CD4-positive, alpha-beta T cell (primary cell): ENCODE measurements at places on chromosomes 13 and 19.

GRCh38 chr13:38856065-38856464 lies 134.6 kb downstream of the STOML3 start:
- DNase-seq, result no peak

- no peak for DNase-seq
These were observed at the start of gene ADPRHL1 for GRCh38 chr13:113452942-113453901. ADPRHL1 (minus strand) TSS chr13:113453488; CDS start chr13:113453437, 51 bp downstream.

- no peak for DNase-seq
These were observed 13.3 kb downstream of the CAPN12 start for GRCh38 chr19:38730731-38731589.

- DNase-seq, result no peak
These were observed 35.7 kb downstream of the UFM1 start for GRCh38 chr13:38385153-38385891.

GRCh38 chr19:16566161-16566560 lies 6.1 kb downstream of the SLC35E1 start:
- DNase-seq, result peak; percentile 75

DNA sequence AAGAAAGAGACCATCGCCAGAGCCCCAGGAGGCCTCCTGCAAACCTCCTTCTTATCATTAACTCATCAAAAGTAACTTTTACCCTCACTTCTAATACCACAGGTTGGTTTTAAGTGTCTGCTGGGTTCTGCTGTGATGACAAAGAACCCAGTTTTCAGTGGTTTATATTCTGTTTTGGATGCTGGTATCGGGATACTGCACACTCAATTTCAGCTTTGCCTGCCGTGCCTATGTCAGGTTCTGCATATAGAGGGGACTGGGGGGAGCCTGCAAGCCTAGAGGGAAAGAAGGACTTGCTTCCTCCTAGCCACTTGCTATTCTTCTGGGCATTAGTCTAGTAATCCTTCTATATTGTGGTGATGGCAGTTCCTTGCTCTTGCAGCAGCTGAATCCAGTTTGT lies 242.4 kb downstream of the KCNRG start:
- no peak for DNase-seq

DNA sequence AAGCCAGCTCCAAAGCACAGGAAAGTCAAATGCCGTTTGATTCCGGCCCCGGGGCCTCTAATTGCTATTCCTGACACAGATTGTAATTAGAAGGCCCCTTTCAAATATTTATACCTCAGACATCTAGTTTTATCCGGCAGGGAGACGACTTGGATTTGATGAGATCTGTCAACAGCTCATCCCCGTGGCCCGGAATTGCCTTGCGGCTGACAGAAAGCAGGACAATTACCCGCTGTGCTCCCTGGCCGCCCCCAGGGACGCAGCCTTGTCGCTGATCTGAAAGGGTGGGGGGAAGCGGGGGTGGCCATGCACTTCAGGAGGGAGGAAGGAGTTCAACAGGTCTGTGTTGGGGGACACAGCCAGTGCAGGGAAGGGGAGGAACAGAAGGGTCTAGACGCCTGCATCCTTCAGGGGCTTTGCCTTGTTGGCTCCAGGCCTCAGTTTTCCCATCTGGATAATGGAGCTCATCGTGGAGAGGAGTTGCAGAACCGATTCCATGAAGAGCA lies 1.8 kb upstream of the SHD start:
- no peak for DNase-seq

DNA sequence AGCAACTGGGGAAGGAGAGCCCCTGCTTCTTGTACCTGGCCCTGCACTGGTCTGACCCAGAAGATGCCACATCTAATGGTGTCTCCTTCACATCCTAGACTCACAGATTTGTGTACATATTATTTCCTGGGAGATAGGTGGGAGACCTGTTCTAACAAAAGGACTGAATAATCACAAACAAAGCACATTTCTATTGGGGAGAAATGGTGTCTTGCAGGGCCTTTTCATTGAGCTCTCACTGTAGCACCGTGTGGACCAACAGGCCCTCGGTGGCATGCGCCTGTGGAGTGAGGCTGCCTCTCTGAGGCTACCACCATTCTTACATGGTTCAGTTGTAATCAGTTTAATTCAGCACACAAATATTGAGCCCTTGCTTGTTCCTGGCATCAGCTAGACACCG lies 989 bp upstream of the SACS start:
- DNase-seq, result no peak

GRCh38 chr13:35700671-35701070 lies 224.2 kb upstream of the MAB21L1 start:
- no peak for DNase-seq

DNA sequence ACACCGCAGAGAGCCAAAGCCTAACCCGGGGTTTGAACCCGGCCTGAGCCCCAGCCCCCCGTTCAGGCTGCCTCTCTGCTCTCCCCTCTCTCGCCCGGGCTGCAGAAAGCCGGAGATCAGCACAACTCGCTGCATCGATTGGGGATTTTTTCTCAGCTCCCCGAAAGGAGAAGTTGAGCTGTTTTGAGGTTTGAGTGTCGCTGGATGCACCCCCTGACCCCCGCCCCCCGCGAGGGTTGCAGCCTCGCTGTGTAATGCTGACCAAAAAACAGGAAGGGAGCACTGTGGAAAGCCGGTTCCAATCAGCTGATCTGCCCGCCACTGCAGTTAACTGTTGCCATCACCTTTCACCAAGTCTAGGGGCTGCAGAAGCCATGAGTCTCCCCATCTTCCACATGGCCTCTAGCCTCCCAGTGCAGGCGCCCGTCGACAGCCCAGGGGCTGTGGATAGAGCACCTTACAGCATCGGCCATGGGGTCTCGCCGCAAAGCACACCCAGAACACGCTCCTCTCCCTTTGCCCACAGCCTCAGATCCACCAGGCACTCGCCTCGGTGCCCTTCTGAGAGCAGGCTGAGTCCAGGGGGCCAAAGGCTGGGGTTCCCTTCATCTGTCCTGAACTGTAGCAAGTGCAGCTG lies 34.5 kb downstream of the MYO9B start:
- no peak for DNase-seq

DNA sequence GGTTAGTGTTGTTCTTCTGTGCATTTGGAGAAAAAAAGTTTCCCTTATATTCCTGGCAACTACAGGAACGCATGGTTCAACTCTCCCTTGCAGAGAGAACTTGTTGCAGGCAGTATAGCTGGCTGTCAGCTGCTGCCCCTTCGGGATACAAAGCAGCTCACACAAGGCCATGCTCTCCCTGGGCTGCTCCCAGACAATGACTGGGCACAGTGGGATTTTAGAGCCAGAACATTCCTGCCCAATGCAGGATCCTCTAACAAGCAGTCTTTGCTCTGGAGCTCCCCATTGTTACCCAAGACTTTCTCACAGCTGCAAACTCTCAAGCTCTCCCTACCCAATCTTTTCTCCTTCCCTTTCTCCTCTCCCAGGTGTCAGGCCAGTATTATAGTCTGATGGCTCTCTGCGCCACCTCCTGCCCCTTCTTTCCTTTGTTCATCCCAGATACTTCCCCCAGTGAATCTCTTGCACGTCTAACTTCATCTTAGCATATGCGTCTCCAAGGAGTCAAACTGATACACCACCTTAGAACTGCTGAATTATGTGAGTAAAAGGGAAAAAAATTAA lies 27.5 kb upstream of the SERPINE3 start:
- DNase-seq, result no peak

DNA sequence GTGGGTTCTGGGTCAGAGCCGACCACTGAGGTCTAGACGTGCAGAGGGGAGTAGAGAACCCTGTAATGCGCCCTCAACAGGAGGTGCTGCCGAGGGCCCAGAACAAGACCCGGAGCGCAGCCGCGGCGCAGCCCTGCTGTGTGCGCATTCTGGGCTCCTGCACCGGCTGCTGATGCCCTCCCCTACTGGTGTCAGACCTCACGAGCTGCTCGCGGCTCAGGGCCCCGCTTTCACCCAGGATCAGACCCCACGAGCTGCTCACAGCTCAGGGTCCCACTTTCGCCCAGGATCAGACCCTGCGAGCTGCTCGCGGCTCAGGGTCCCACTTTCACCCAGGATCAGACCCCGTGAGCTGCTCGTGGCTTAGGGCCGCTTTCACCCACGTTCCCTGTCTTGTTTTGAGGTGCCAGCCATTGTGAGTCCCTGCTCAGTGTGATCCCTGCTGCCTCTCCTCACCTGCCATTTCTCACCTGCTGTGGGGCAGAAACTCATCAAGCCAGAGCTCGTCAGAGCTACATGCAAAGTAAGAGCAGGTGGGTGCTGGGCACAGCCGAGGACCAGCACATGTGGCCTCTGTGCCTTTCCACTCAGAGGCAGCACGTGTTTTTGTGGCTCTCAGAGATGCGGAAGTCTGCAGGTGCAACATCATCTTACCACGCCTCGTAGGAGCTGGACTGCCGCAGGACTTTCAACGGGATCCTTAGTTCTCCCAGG lies 47.0 kb upstream of the C13orf46 start:
- DNase-seq, result no peak

GRCh38 chr19:16594681-16595091 lies 22.5 kb upstream of the SLC35E1 start:
- DNase-seq, result peak; percentile 84

GRCh38 chr19:51317376-51317775 lies 5.9 kb downstream of the IGLON5 start:
- DNase-seq, result no peak

- DNase-seq, result no peak
These were observed 80.1 kb downstream of the DACH1 start for GRCh38 chr13:71786875-71787274.

DNA sequence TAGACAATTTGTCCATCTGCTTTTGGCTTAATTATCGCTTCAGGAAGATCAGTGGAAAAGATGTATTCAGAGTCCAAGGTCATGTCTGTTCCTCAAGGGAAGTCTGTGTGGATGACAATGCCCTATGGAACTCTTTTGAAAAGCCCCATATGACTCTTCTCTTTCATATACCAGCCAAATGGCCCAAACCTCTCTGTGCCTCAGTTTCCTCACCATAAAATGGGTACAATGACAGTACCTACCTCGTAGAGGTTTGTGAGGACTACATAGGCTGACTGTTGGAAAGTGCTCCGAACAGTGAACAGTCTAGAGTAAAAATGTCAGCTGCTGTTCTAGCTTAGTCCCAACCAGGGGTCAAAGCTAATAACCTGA lies 104.6 kb downstream of the COL4A2 start:
- DNase-seq, result no peak

GRCh38 chr19:9906475-9907087 lies 29.7 kb downstream of the OLFM2 start:
- DNase-seq, result no peak

GRCh38 chr19:51323481-51324166 lies 12.2 kb downstream of the IGLON5 start:
- no peak for DNase-seq

GRCh38 chr19:16386619-16387240 lies 62.1 kb downstream of the KLF2 start:
- peak; percentile 45 for DNase-seq

DNA sequence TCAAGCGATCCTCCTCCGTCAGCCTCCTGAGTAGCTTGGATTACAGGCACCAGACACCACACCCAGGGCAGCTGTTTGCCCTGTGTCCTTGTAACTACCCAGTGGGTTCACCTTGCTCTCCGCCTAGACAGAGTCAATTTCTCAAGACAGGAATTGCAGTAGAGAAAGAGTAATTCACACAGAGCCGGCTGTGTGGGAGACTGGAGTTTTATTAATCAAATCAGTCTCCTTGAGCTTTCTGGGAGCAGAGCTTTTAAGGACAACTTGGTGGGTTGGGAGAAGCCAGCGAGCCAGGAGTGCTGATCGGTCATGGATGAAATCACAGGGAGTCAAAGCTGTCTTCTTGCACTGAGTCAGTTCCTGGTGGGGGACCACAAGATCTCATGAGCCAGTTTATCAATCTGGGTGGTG lies 20.6 kb upstream of the ADGRE1 start:
- no peak for DNase-seq

DNA sequence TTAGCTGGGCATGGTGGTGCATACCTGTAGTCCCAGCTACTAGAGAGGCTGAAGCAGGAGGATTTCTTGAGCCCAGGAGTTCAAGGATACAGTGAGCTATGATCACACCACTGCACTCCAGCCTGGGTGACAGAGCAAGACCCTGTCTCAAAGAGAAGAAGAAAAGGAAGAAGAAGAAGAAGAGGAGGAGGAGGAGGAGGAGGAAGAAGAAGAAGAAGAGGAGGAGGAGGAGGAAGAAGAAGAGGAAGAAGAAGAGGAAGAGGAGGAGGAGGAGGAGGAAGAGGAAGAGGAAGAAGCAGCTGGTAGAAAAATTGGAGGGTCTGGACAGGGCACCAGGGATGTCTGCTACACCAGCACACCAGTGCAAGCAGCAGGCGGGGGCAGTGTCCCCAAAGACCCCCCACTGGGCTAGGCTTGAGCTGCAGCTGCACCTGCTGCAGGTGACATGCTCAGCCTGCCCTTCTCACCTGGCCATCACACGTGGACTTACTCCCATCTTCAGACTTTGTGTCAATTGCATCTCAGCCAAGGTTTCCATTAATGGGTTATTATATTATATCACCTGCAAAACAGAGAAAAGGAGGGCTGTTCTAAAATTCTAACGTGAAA lies 180.9 kb upstream of the ZNF507 start:
- no peak for DNase-seq

DNA sequence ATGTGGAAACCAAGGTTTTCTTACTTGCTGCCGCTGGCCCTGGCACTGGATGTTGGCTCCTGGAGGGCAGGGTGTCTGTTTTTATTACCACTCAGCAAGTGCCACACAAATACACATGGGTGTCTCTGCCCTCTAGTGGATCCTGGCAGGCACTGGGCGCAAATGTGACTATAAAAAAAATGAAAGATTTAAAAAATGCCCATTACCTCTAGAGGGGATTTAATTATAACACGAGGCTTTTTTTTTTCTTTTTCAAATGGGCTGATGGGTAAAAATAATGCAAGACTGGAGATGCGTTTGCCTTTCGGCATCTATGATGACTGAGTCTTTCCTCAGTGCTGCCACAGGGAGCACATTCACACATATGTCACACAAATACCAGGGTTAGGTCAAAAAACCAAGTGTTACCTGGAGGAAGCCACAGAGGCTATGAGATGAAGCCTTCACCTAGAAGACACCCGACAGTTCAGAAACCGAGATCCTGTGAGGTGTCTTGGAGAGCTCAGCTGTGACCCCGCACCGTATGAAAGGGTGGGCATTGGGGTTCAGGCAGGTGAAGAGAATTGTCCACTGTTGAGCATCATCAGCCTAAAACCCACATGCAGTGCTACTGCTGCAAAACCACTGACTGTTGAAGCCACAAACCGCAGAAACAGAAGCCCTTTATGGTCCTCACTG lies 25.7 kb downstream of the CHAMP1 start:
- peak; percentile 72 for DNase-seq

DNA sequence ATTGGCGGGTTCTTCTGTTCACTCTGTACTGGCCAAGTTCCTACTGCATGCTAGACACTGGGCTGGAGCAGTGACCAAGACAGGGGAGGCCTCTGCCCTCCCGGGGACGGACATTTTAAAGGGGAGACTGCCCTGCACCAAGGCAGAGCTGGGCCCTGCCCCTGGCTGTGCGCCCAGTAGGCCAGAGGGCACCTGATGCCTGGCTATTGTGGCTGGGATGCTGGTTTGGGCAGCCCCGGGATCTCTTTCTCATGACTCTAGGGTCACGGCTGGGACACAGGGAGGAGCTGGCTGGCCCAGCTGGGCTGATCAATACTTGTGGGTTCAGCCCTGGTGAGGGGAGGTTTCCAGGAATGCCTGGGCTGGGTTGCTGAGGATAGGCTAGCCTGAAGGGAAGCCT lies 17.7 kb downstream of the LIPE start:
- no peak for DNase-seq

GRCh38 chr13:36998624-36999041 lies 507 bp downstream of the ALG5 start:
- DNase-seq, result peak; percentile 8
